ENCODE measurements at places on chromosomes 12 and 14. TPM values are rescaled to one million over a fixed set of nuclear protein-coding genes. Genes with fewer than 3 reads are reported as not detected.

DNA sequence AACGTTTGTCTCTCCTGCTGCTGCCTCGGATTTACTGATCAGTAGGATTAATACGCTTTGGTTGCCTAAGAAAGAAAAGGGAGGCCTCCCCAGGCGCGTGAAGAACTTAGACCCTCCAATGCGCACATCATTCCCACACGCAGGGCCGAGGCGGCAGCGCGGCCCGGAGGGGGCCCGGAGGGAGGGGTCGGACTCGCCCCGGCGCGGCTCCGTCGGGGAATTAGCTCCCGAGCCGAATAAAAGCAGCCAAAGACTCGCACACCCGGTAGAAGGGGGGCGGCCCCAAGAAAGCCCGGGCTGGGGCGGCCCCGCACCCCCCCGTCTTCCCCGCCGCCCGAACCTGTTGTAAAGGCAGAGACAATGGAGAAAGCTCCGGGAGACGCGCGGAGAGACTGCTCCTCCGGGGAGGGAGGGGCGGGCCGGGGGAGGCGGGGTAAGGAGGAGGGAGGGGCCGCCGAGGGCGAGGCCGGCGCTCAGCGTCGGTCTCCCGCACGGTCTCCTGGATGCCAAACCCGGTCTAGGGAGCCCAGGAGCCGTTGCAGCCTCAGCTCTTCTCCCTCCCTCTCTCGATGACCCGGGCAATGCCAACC, at the start of gene NELL2:
TSS of gene NELL2 (minus strand) at position 362 of the 590 bp plus-strand sequence. CDS start 446 bp downstream, outside the sequence.
- DNase-seq, result peak; percentile 95

DNA sequence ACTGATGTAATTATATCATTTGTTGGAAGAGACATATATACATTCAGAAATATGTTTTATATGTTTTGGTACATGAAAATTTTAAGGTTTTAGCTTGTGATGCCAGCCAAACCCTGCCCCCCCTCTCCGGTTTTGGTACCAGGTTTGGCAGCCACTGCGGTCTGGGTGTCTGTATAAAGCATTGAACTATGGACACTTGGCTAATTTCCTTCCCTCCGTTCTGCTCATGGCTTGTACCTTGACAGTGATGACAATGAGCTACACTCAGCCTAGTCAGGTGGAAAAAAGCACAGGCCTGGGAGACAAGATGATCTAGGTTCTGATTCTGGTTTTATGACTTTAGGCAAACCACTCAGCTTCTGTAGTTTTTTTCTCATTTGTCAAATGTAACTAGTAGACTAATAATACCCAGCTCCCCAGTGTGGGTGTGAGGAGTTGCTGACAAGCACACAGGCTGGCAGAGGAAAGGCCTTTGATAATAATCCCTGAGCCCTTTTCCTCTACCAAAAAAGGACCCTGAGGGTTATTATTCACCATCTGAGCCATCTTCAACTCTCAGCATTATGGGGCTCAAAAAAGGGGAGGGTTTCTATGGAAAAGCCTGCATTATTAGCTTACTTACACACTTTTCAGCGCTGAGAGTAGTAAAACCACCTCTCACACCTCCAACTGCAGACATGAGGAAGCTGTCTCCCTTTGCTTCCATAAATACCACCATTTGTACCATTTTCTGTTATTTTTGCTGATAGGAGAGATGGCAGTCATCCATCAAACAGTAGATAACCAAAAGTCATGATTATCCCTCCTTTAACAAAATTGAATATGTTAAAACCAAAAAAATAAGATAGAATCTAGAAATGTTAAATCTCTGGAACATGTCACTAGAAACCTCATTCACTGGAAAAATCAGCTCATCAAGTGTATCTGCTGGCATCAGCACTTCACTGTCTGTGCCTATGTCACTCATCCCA, 76.3 kb upstream of the PSMC1 start:
- DNase-seq, result no peak

- DNase-seq, result no peak
Measured at GRCh38 chr12:12859690-12860089, 31.7 kb upstream of the GPRC5A start.

GRCh38 chr14:68748691-68749090, 44.2 kb downstream of the ZFP36L1 start:
- no peak for DNase-seq

DNA sequence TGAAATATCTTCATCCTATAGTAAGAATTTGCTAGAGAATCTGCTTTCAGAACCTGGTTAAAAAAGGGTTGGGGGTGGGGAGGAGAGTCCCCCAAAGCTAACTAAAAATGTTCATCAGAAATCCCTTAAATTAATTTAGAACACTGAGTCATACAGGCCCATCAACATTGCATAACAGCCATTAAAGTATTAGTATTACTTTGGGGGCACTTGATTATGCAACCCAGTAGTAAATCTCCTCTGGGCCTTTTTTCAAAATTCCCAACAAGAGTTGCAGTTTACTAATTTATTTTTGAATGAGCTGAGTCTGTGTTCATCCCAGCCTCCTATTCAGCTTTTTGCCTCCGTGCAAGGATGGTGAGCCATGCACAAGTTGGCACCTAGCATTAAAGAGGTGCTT, 8.8 kb upstream of the SLC24A4 start:
- DNase-seq, result no peak

DNA sequence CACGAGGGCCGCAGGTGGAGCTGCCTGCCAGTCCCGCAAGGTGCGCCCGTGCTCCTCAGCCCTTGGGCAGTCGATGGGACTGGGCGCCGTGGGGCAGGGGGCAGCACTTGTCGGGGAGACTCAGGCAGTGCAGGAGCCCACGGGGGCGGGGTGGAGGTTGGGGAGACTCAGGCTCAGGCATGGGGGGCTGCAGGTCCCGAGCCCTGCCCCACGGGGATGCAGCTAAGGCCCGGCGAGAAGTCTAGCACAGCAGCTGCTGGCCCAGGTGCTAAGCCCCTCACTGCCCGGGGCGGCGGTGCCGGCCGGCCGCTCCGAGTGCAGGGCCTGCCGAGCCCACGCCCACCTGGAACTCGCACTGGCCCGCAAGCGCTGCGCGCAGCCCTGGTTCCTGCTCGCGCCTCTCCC, 39.2 kb upstream of the P2RX7 start:
- no peak for DNase-seq

GRCh38 chr14:100867631-100868315, 35.7 kb downstream of the RTL1 start:
- no peak for DNase-seq

- no peak for DNase-seq
Measured at GRCh38 chr12:92911339-92911738, 17.8 kb downstream of the EEA1 start.

DNA sequence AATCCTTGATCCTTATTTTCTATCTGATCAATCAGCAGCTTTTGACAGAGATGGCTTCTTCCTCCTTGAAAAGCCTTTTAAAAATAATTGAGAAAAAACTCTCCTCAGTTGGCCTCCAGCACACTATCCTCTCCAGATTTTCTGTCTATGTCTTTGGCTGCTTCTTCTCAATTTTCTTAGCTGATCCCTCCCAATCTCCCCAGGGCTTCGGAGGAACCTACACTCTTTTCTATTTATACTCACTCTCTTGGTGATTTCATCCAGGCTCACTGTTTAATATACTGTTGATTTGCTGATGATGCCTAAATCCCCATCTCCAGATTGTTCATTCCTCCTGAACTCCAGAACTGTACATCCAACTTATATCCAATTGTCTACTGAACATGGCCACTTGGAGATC, 54.8 kb downstream of the RDH12 start:
- no peak for DNase-seq

DNA sequence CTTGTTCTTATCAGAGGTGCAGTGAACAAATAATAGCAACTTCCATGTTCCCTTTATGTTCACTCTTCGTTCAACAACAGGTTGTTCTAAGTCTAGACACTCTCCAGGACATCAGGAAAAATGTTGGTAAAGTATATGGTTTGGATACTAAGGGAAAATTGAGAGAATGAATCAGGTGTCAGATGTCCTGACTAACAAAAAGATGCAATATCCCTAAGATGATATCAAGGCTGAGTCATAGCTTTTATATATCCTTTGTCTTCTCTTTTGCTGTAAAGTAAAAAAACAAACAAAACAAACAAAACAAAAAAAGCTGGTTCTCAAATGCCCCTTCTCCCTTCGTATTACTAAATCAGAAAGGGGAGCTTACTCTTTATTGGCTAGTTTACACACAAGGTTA, 11.1 kb downstream of the GLIPR1L1 start:
- no peak for DNase-seq

DNA sequence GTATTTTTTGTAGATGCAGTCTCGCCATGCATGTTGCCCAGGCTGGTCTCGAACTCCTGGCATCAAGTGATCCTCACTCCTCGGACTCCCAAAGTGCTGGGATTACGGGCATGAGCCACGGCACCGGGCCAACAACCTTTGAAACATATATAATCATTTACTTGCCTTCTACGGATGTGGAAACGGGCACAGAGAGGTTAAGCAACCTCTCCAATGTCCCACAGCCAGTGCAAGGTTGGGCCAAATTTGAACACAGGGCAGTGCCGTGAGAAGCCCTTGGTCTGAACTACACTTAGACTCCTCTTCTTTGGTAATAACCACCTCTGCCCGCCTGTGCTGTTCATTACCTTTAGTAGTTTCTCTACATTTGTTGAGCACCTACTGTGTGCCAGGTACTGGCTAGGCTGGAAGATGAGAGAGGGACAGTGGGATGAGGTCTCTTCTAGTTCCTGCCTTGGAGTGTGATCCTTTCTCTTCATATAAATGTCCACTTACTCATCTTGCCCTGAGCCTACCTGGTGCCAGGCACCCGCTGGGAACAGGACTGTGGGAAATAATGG, 2.2 kb downstream of the DDX54 start:
- no peak for DNase-seq

GRCh38 chr12:70002097-70002911, 177.3 kb downstream of the MYRFL start:
- no peak for DNase-seq

- DNase-seq, result no peak
Measured at GRCh38 chr12:131854861-131855476, 26.8 kb downstream of the MMP17 start.

- DNase-seq, result no peak
Measured at GRCh38 chr12:45994736-45995135, 4.4 kb upstream of the SCAF11 start.

DNA sequence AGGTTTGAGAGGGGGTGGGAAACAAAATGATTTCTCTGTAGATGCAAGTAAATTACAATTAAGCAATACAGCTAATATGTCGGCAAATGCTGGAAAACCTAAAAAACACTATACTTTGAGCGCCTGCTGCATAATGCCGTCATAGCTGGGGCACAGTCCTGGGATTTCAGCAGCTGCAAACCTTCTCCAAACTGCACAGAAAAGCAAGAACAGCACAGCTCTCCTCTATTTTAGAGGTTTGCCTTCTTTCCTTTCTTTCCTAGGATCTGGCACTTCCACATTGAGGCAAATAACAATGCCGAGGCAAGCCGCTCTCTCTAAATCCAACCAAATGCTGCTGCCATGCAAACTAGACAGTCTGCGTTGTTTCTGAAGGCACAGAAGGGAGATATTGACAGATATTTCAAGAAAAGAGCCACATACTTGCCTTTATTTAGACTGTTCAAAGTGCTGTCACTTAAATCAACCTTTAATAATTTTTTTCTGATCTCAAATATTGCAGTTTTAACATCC, 287.1 kb upstream of the G2E3 start:
- peak; percentile 45 for DNase-seq

- no peak for DNase-seq
Measured at GRCh38 chr14:100138082-100138787, 21.2 kb downstream of the DEGS2 start.

- no peak for DNase-seq
Measured at GRCh38 chr14:89236851-89237250, 180.2 kb downstream of the FOXN3 start.

DNA sequence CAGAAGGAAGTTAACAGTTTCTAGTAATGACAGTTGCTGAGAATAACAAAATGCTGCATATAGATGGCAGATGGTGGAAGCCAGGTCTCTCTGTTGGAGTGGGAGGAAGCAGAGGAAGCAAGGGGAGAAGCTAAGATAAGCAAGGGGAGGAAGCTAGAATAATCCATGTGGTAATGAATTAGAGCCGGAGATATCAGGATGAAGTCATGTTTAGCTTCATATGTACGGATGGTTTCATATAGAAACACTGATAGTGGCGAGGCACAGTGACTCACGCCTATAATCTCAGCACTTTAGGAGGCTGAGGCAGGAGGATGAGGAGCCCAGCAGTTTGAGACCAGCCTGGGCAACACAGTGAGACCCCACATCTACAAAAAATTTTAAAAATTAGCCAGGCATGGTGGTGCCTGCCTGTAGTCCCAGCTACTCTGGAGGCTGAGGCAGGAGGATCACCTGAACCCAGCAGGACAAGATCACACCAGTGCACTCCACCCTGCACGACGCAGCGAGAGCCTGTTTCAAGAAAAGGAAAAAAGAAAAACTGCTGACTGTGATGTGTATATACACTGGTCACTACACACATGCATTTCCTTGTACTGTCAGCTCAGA, 49.2 kb downstream of the ANAPC7 start:
- DNase-seq, result no peak

DNA sequence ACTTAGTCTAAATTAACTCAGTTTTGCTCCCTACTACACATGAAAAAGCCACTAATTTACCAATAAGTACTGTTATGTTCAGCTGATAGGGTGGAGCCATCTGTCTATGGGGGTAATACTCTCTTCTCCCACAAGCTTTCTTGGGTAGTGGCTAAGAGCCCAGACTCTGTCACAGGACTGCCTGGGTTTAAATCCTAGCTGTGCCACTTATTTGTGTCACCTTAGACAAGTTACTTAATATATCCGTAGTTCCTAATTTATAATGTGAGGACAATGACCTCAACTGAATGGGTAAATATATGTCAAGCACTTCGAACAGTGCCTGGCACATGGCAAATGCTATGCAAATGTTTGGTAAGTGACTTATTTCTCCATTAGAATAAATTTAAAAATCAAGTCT, 185.6 kb downstream of the DACT1 start:
- no peak for DNase-seq

- no peak for DNase-seq
Measured at GRCh38 chr12:30982413-30982812, 55.9 kb downstream of the TSPAN11 start.

GRCh38 chr12:68224613-68225285, 861 bp downstream of the IL26 start:
- no peak for DNase-seq

DNA sequence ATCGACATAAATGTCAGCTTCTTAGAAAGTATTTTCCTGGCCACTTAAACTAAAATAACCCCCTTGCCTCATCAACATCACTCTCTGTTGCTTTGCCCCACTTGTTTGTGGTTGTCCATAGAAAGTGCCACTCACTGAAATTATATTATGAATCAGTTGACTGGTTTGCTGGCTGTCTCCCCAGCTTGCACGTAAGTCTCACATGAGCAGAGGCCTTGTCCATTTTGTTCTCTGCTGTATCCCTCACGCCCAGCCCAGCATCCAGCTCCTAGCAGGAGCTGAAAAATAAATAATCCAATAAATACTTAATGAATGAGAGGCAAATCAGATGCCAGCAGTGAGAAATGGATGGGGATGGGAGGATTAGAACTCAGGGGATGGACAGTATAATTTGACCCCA, 159.3 kb downstream of the KSR2 start:
- DNase-seq, result no peak

Gene MSI1
- total RNA-seq, result 40.2 TPM

Gene VRTN
- 18.6 TPM for total RNA-seq

Gene DPF3
- not detected for total RNA-seq

Gene CLEC2B
- total RNA-seq, result 1.0 TPM

Gene FAM186B
- total RNA-seq, result 0.25 TPM

Gene ITGB7
- total RNA-seq, result 0.43 TPM

Gene C12orf60
- total RNA-seq, result 5.4 TPM

Gene KRT71
- total RNA-seq, result not detected

Gene CLEC1B
- total RNA-seq, result not detected

Gene RIMBP2
- 0.84 TPM for total RNA-seq

Gene SLC2A3
- 462 TPM for total RNA-seq

Data from neural progenitor cell (in vitro differentiated cells).